Common myeloid progenitor, CD34-positive (primary cell): ENCODE measurements at places on chromosomes 5 and 9.
A peak's percentile ranks its signal among the peaks of the same experiment; 100 is the strongest.

- DNase-seq = no peak
Measured at GRCh38 chr5:132019337-132019736, 7.9 kb upstream of the ACSL6 start.

DNA sequence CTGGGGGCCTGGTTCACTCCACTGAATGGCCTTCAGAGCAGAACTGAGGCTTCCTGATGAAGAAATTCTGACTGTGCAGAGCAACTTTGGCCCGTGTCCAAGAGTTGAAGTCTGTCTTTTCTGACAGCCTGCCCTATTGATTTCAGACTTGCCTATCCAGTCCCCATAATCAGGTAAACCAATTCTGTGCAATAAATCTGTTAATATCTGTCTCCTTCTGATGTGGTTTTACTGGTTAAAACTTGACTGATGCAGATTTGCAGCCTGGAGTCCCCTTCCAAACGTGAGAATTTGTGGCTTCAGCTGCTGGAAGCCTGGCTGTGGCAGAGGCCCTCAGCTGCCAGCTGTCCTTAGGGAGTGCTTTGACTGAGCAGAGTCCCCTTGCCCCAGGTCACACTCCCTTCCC, 283.9 kb upstream of the ANKRD55 start:
- no peak for DNase-seq

GRCh38 chr5:54867310-54867944, 118.0 kb downstream of the ESM1 start:
- DNase-seq = peak; percentile 77

- DNase-seq = peak; percentile 96
Measured at GRCh38 chr5:139474890-139475791, 4.3 kb downstream of the SMIM33 start.

GRCh38 chr5:166625210-166625865, 1666.1 kb upstream of the WWC1 start:
- no peak for DNase-seq

DNA sequence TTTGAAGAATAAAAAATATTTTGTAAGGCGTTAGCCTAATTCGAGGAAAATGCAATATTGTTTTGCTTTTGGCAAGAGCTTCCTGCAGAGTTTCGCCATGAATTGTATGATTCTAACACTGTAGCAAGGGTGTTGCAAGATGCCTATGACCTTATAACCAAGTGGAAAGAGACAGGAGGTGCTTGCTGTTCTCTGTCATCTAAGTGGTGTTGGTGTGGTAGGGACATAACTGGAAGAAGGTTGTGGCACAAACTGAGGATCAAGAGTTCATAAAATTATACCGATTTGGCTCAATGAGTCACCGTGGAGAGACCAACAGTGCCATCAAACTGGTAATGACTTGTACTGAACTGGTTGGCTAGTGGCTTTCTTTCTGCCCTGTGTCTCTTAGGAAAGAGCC, 6.3 kb downstream of the STC2 start:
- DNase-seq = no peak

DNA sequence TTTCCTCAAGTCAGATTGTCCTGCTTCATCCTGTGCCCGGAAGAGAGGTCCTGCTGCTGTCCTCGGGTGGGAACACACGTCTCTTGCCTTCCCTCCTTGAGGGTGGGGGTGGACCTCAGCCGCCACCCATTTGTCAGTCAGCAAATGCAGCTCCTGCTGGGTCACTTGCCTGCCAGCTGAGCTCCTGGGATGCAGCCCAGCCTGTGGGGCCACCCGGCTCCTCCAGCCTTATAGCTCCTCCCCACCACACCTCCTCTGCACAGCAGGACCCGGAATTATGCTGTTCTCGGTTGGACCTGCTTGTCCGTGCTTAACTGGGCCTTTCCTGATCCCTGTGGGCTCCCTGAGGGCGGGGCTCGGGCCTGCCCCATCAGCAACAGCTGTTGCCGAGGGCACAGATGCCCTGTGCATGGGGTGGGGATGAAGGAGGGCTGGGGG, 52.7 kb downstream of the RXRA start:
- DNase-seq = no peak

DNA sequence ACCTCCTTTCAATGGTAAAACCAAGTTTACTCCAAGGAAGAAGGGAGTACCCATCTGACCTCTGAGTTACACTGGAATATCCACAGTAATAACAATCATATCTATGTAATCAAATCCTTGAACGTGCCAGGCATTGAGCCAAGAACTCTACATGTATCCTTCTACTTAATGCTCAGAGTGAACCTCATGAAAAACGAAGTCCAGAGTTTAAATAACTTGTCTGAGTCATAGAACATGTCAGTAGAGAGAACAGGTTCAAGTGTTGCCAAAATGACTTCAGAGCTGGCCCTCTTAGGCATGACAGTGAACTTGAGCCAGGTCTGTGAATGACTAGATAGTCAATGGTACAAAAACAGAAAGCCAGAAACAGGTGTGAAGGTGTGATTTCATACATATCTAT, 164.1 kb upstream of the ZNF618 start:
- DNase-seq = no peak

GRCh38 chr5:16579142-16579847, 37.5 kb downstream of the RETREG1 start:
- DNase-seq = no peak

GRCh38 chr5:2196416-2196815, 313.7 kb upstream of the IRX4 start:
- no peak for DNase-seq

DNA sequence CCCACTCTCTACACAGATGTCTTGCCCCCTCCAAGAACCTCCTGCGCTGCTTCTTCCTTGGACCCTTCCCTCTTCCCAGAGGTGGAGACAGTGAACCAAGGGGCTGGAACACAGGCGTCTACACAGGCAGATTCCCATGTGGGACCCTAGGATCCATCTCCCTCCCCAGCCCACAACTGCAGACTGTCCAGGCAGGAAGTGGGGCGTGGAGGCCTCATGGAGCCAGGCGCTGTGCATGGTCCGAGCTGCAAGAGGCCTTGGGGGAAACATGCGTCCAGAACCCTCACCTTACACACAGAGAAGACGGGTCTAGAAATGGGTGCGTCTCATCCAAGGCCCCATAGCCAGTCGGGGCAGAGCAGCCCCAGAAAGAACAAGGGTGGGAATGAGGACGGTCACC, 117.5 kb downstream of the VAV2 start:
- DNase-seq = no peak

- DNase-seq = no peak
Measured at GRCh38 chr5:123180676-123181393, 91.8 kb downstream of the PRDM6 start.

- peak; percentile 76 for DNase-seq
Measured at GRCh38 chr9:132169672-132170392, 8.0 kb downstream of the NTNG2 start.

DNA sequence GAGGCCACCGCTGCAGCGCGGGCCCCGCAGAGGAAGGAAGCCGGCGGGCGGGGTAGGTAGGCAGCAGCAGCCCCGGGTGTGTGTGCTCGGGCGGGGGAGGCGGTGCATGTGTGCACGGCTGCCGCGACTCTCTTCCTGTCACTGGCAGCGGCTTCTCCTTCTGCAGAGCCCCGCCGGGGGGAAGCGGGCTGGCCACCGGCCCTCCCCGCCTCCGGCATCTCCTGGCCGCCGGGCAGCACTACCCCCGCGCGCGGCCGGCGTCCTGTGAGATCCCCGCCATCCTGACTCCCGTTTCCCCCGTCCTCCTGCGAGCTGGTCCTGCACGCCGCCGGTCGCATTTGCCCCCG, 315 bp downstream of the PIK3R1 start:
- DNase-seq = no peak

DNA sequence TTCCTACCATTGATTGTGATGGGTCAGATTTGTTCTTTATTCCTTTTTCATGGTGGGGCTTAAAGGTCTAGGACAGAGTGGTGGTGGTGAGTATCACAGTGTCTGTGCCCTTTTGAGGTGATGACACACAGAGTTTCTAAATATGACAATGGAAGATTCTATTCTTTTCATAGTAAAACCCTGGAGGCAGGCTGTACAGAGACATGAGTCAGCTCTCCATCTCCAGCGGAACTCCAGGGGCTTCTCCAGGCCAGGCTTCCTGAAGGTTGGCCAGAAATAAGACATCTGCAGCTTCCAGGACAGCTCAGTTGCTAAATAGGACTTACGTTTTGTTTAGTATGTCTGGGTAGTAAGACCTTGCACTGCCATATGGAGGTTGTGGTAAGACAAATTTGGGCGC, 229.5 kb downstream of the CD180 start:
- DNase-seq = no peak

GRCh38 chr5:31232273-31232888, 38.9 kb downstream of the CDH6 start:
- peak; percentile 46 for DNase-seq

- no peak for DNase-seq
Measured at GRCh38 chr5:10550222-10550995, 13.5 kb upstream of the ANKRD33B start.

GRCh38 chr9:127897193-127897692, 2.2 kb downstream of the ST6GALNAC6 start:
- DNase-seq = peak; percentile 82

GRCh38 chr5:134541736-134542376, 16.4 kb downstream of the JADE2 start:
- no peak for DNase-seq

- DNase-seq = no peak
Measured at GRCh38 chr5:122099060-122099790, 21.2 kb upstream of the LOX start.

- peak; percentile 40 for DNase-seq
Measured at GRCh38 chr9:94985649-94986048, 259.1 kb downstream of the AOPEP start.

- DNase-seq = no peak
Measured at GRCh38 chr5:61991430-61991829, 314.6 kb upstream of the KIF2A start.

DNA sequence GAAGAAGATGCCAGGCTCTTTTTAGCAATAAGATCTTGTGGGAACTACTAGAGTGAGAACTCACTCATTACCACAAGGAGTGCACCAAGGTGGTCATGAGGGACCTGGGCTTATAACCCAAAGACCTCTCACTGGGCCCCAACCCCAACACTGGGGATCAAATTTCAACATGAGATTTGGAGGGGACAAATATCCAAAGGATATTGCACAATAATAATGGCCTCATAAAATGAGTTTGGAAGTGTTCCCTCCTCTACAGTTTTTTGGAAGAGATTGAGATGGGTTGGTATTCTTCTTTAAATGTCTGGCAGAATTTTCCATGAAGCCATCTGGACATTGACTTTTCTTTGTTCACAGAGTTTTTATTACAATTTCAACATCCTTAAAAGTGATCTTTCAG, 38.0 kb upstream of the FAM120A start:
- no peak for DNase-seq

GRCh38 chr5:19616701-19617215, 371.2 kb downstream of the CDH18 start:
- no peak for DNase-seq

DNA sequence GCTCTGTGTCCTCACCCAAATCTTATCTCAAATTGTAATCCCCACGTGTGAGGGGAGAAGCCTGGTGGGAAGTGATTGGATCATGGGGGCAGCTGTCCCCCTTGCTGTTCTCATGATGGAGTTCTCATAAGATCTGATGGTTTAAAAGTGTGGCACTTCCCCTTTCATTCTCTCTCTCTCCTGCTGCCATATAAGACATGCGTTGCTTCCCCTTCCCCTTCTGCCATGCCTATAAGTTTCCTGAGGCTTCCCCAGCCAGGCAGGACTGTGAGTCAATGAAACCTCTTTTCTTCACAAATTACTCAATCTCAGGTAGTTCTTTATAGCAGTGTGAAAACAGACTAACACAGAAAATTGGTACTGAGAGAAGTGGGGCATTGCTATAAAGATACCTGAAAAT, 107.7 kb downstream of the DMAC1 start:
- DNase-seq = peak; percentile 19

DNA sequence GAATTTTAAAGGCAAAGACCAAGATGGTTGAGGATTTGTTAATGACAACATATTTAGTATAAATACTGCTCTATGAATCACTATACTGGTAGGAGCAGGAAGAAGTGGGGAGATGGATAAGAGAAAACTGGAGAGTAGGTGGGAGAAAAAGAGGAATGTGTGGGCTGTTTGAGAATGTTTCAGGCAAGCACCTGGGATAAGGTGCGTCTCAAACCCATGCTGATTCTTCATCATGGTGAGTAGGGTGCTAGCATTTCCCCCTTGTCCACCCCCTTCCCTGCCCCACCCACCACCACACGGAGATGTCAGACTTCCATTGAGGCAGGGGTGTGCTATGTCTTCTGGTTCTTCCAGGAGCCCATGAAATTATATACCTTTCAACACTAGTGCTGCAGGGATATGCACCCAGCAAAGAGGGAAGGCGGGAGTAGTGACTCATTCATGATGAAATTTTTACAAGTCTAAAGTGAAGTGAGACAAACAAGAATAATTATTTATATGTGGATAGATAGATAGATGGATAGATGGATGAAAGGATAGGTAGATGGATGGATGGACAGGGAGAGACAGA, 54.3 kb downstream of the MTX3 start:
- DNase-seq = no peak

DNA sequence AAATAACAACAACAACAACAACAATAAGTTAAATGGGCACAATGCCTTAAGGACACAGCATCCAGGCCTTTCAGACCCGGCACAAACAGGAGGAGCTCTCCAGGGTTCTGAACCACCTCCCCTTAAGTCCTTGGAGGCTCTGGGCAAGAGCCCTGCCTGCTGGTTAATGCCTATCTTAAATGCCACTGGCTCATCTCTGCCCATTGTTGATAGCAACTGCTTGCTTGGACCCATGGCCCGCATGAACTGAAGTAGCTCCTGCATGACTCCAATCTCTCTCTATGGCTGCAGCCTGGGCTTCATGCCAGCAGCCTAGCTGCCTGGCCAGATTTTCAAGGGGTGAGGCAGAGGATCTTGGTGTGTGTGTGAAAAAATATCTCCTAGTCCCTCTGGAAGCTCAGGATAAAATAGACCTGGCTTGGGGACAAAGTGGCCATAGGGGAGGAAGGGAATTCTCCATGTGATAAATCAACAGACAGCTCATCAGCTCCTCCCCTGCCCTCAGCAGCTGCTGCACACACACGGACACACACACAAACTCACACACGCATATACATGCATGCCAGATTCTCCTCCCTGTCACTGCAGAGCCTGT, 27.4 kb downstream of the FAM219A start:
- peak; percentile 83 for DNase-seq

DNA sequence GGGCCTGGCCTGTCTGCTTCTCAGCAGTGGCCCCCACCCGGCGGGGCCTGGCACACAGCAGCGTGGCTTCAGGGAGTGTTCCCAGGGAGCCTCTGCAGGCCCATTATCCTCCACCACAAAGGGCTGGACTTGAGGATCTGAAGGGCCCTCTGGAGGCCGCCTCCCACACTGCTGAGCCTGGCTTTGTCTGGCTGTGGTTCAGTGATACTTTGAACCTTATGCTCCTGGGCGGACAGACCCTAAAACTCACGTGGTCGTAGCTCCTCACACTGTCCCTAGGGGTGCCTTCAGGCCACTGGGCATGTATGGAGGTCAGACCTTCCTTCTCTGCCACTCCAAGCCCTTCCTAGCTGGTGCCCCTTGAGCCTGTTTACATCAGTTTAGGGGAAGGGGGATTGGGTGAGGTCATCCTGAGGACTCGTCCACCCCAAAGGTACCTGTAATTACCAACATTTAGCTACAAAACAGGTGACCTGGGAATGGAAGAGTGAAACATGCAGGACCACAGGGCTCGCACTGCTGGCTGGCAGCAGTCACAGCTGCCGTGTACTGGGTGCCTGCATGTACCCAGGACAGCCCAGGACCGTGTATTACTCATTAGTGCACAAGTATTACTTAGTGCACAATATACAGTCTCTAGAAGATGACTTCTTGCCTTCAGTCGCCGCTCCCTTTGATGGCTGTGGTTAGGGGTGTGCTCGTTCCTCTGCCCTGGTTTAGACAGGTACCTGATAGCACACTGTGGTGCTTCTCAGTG, 8.5 kb downstream of the GRHPR start:
- no peak for DNase-seq
